ENCODE measurements at places on chromosomes 16 and 17.
A peak's percentile ranks its signal among the peaks of the same experiment; 100 is the strongest.

- DNase-seq, result peak; percentile 59
These were observed 166.3 kb downstream of the MSI2 start for GRCh38 chr17:57422574-57423164.

GRCh38 chr17:17297217-17297616 lies 6.0 kb upstream of the NT5M start:
- DNase-seq, result no peak

DNA sequence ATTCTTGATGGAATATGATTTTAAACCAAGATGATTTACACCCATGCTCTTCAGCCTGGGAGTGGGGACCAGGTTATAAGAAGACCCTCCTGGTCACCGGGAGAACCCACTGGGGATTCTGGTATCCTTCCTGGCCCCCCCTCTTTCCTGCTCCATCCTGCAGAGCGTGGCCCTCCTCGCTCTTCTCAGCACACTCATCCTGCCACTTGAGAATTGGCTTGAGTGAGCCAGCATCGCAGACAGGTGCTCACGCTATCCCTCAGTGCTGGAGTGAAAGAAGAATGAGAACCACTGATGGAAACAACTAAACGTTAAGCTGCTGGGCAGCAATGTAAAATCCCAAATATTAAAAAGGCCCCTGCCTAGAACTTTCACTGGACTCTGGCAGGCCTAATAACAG lies 98.0 kb downstream of the CYTH1 start:
- DNase-seq, result no peak

DNA sequence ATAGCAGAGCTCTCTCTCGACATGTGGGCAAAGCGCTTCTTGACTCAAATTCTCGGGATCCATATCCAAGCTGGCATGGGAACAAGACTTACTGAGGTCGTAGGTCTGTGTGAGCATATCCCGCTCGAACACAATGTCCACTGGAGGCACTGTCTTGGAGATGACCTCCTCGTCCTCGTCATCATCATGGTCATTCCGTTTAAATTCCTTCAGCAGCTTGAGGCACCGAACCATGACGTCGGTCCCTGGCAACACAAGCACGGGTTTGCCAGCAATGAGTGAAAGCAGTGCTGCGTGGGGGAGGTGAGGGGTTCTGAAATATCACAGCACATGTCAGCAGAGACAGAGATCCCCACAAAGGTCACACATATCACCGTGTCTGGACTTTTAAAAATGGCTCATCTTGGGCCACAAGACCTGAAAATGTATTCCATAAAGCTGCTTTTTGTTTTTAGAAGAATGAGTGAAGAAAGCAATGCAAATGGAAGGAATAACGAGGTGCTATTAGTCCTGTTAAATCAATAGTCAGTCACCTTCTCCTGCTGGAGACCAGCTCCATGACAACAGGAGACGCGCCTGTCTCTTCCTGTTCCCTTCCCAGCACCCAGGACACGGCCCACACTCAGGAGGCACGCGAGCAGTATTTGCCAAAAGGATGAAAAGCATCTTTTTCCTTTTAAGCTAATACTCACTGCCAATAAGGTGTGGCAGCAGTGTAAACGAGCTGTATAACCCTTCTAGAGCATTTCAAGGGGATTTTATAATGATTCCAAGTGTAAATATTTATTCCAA lies 37.9 kb downstream of the GTF3C1 start:
- no peak for DNase-seq

GRCh38 chr17:12505866-12506265 lies 159.8 kb upstream of the MYOCD start:
- no peak for DNase-seq

DNA sequence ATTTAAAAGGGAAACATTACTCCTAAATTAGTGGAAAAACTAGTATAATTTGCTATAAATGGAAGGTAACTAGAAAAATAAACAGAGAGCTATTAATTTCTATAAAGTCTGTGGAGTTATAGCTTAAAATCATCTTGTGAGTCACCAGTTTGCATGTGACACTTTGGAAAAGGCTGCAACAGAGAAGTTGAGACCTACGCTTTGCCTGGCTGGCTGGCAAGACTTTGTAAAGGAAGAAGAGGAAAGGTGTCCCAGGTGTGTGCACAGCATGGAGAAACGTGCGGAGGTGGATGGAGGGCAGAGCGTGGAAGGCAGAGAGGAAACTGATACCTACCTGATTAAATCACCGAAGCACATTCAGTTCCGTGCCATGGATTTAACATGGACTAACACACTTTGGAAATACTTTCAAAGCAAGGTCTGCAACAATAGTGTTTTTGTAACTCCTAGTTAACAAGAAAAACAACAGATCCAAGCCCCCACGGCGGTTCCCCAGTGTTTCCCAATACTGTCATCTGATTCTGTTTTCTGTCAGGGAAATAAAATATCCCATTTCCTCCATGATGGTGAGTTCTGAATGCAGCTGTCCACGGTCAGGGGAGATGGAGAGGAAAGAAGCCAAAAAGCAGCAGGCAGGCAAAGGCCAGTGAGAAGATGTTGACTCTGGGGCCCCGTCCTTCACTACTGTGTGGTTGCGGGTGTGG lies 134.8 kb downstream of the XYLT1 start:
- DNase-seq, result no peak

All from SIG-M5 (cell line).